Activated CD8-positive, alpha-beta memory T cell treated with anti-CD3 and anti-CD28 coated beads, Interleukin-2, amount 50 U/mL, for 4 hours (primary cell): ENCODE measurements at places on chromosomes 4 and X.

GRCh38 chr4:127048376-127049044, 584.2 kb upstream of the INTU start:
- no peak for DNase-seq

DNA sequence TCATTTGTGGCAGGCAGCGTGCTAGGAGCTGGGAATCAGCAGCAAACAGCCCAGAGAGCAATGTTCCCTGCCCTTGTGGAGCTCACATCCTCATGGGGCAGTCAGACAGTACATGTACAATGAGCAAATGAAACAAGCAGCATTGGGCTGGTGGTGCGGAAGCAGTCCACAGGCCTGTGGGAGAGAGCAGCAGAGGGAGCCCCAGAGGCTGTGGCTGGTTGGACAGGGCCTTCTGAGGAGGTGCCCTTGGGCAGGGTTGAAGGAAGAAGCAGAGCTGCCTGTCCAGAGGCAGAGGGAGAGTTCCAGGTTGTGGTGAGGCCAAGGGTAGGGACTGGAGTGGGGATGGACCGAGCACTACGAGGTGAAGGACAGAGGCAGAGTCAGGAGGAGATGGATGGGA, 22.5 kb downstream of the MMGT1 start:
- DNase-seq = no peak

DNA sequence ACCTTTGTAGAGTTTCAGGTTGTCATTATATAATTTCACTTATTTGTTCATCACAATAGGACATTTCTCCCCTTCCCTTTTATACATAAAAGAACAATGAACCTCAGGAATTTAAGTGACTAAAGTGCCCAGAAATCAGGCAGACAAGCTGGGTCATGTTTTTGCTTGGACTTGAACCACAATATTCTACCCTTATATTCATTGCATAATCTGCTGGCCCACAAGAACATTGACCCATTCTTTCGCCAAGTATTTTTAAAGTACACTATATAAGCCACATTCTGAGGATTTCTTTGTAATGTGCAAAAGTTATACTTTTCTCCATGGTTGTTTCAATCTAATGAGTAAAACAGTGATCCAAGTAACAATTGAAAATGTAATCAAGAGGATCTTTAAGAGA, 637.5 kb upstream of the SLIT2 start:
- no peak for DNase-seq

DNA sequence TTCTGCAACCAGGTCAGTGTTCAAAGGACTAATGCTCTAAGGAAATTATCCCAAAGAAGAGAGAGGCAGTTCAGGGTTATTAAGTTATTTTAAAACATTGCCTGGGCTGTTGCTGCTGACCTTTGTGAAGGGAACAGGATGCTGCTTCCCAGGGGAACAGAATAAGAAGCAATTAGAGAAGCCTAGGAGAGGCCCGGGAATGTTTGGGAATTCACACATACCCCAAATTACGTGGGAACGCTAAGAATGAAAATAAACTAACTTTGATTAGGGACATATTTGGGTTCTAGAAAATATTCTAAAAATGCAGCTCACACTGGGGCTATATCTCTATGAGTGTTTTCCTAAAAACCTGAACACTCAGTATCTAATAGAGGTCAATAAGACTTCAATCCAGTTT, 243.1 kb upstream of the FTHL17 start:
- no peak for DNase-seq

GRCh38 chrX:152445926-152446325, 5.2 kb downstream of the GABRA3 start:
- no peak for DNase-seq

DNA sequence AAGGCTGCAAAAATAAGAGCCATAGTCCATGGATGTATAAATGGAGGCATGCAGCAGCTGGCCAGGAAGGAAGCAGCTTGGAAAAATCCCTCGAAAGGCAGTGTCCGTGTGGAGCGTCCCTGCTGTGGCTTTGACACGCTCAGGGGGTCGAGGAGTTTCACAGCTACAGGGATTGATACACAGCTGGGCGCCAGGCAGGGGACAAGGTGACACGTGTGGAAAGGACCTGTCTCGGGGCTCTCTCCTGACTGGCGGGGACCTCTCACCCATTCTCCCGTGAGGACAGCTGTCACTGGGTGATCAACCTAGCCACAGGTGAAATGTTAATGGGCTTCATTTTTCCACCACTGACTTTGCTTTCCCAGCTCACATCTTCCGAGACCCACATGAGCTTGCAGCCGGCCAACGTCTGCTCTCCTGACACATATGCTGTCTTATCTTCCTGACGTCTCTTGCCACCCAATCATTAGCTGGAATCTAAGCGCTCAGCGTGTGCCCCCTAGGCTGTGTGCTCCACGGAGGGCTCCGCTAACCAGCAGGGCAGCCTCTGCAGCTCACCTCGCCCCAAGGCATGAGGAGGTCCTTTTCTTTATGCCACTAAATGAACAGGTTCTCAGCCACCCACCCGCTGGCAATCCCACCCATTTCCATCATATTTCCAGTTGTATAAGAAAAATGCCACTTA, 89.4 kb upstream of the AFAP1 start:
- DNase-seq = no peak

DNA sequence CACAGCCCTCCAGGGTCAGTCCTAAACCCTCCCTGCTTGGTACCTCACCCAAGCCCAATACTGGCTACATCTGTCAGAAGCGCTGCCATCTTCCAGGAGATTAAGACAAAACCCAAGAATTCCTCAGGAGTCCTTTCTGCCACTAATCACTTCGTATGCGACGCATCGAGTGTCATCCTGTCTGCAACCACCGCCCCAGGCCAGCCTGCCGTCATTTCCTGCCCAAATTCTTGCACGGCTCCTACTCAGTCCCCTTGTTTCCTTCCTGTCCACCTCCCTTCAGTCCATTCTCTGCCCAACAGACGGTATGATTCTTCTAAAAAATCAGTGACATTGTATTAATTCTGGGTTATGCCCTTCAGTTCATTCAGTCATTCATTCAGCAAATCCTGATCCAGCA, 113.6 kb downstream of the NFKB1 start:
- no peak for DNase-seq

GRCh38 chr4:173211838-173212237, 43.2 kb downstream of the GALNT7 start:
- DNase-seq = no peak

- no peak for DNase-seq
Observed at GRCh38 chrX:75369721-75370120, 95.8 kb downstream of the UPRT start.

DNA sequence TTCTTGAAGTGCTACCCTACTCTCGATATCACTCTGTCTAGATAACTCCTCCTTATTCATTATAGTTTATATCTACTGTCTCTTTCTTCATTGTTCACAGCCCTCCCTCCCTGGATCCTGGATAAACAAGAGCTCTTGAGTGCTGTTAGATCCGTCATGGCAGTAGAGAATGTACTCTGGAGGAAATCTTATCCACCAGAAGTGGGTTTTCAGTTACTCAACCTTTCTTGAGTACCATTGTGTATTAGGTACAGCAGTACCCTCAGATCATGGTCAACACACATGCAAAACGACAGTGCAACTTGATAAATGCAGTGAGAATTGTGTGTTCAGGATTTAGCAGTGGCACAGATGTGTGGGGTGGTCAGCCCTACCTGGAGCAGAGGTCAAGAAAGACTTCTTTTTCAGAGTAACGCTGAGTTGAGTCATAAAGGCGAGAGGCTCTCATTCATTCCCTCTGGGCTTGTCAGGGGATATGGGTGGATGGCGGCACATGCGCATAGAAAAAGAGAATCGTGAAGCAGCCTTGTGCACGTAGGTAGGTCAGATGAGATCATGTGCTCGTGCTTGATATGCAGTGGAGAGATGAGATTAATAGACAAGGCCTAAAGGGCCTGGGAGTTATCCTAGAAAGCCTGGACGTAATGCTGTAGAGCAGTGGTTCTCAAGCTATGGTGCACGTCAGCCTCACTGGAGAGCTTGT, 89.5 kb downstream of the SNX25 start:
- no peak for DNase-seq

DNA sequence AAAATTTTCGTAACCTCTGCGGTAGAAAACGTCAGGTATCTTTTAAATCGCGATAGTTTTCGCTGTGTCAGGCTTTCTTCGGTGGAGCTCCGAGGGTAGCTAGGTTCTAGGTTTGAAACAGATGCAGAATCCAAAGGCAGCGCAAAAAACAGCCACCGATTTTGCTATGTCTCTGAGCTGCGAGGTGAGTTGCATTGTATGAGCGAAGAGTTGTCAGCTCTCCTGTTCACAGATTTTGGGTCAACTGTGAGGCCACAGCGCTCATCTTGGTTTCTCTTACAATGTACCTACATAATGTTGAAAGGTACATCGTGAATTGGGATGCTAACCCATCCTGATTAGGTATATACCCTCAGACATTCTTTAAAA, 486 bp downstream of the CLCN3 start:
- DNase-seq = no peak

DNA sequence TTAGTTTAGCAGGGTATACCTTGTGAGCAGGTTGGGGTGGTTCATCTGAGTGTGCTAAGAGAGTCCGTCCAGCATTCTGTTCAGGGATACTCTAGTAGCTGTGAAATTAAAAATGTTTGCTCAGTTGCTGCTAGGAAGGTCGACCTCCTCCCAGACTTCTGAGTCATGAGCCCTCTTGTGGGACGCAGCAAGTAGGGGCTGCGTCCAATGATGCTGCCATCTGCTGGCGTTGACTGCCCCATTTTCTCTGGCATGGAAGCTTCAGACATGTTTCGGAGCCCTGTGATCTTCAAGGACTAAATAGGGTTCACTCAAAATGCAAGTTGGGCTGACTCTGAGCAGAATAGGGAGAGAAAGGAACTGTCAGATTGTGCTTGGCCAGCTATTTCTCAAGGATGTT, 201.0 kb upstream of the ARSJ start:
- DNase-seq = peak; percentile 42

GRCh38 chr4:116849620-116850019, 235.8 kb downstream of the TRAM1L1 start:
- no peak for DNase-seq
